ENCODE measurements at places on chromosomes 4 and X. TPM values are rescaled to one million over a fixed set of nuclear protein-coding genes. Genes with fewer than 3 reads are reported as not detected.

- DNase-seq: no peak
Measured at GRCh38 chrX:132665676-132666075, 176.8 kb upstream of the MBNL3 start.

GAB3 gene
- 9.0 TPM for total RNA-seq

GRCh38 chr4:157075811-157076577 is at the start of gene GLRB:
Gene GLRB (plus strand): TSS chr4:157076150. CDS start chr4:157078025, 1,875 bp downstream.
- DNase-seq: peak; percentile 66

GPM6B gene
- 38.9 TPM for total RNA-seq

TMPRSS11D gene
- 6.6 TPM for total RNA-seq

DNA sequence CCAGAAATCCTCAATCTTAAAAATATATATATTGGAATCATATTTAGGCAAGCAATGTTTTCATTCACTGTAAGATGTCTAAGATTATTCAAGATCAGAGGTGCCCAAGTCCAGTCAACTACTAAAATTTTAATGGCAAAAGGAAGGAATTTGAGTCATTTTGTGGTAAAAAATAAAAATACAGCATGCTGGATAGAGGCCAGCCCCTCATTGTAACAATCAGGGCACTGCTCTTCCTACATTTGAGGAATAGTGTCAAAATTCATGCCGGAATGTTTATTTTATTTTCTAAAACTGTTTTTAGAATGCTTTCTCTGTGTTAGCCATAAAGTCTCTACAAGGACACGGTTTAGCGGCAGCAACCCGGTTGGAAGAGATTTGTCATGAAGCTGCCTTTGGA is 49.9 kb upstream of the SRD5A3 start:
- DNase-seq: no peak

DNA sequence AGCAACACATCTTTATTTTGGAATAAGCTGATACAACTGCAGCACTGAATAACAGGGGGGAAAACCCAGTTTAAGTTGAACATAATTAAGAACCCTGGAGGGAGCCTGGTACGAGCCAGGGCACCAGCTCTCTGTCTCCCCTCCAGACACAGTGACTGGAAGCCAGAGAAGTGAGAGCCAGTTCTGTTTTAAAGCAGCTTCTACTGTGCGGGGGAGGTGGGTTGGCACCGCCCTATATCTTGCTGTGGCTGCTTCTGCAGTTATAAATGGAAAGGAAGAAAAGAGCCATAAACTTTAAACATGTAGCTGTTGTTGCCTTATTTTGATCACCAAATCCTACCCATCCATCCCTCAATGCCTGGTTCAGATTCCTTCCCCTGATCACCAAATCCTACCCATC is 207.9 kb upstream of the ANXA3 start:
- no peak for DNase-seq

Data from tongue (tissue), 3 donors.